Right hindlimb (tissue), 1 donor: ENCODE measurements at places on chromosomes 3 and 15.

GRCh38 chr3:110165370-110165743, 828.0 kb upstream of the DPPA4 start:
- no peak for DNase-seq

- no peak for DNase-seq
Observed at GRCh38 chr15:70588613-70589012, 174.7 kb downstream of the UACA start.

- no peak for DNase-seq
Observed at GRCh38 chr3:181313335-181313734, 323.8 kb upstream of the DNAJC19 start.

- DNase-seq, result no peak
Observed at GRCh38 chr15:80803580-80804525, 24.7 kb downstream of the CEMIP start.

DNA sequence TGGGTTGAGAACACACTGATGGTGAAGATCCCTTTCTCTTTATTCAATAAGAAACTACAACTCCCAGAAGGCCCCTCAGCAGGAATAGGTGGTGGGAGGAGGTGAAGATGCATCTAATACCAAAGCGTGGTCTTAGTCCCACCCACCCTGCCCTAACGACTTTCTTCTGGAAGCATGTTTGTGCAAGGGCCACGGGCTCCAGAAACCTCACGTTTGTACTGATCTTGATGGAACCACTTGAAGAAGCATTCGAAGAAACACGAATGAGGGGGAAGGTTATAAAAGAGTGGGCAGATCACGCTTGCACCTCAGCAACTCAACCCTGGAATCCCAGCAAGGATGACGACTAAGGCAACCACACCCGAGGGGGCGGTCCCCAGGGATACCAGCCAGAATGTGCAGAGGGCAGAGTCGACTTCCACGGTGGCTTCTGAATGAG, 10.6 kb upstream of the SLC25A36 start:
- DNase-seq, result no peak

DNA sequence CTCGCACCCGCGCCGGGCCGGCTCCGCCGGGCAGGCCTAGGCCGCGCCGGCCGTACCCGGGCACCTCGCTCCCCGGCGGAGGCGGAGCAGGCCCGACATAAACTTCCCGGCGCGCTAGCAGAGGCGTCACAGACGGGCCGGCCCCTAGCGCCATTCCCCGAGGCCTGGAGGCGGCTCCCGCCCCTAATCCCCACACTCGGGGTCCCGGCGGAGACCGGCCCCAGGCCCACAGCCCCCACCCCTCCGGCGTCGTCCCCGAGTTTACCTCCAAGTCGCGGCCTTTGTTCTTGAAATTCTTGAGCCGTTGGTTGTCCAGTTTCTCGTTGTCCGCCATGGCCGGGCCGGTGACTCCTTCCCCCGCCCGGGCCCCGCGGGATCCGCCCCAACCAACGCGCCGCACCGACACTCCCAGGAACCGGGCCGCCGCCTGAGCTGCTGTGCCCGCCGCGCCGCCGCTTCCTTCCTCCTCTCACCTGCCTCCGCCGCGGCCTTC, 376 bp downstream of the KPNA4 start:
- DNase-seq, result no peak

DNA sequence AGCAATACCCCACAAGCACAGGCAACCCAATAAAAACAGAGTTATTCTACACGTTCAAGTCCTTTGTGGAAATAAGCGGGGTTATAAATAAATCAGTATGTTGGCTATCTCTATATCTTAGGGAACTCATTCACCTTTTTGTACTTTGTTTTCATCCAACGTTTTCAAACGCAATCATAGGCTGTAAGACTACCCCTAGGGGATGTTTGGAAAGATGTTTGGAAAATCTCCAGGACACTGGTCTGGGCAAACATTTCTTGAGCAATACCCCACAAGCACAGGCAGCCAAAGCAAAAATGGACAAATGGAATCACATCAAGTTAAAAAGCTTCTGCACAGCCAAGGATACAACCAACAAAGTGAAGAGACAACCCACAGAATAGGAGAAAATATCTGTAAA, 70.1 kb downstream of the CLDN11 start:
- no peak for DNase-seq

- DNase-seq, result no peak
Observed at GRCh38 chr15:77033729-77034671, 36.9 kb downstream of the TSPAN3 start.

DNA sequence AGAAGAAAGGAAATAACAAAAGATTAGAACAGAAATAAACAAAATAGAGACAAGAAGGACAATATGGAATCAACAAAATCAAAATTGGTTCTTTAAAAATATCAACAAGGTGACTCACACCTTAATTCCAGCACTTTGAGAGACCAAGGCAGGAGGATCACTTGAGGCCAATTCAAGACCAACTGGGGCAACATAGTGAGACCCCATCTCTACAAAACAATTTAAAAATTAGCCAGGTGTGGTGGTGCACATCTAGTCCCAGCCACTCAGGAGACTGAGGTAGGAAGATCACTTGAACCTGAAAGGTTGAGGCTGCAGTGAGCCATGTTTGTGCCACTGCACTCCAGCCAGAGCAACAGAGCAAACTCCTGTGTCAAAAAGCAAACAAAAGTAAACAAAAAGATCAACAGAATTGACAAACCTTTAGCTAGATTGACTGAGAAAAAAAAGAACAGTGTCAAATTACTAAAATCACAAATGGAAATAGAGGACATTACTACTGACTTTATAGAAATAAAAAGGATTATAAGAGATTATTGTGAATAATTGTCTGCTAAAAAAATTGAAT, 190.7 kb upstream of the CGNL1 start:
- no peak for DNase-seq

DNA sequence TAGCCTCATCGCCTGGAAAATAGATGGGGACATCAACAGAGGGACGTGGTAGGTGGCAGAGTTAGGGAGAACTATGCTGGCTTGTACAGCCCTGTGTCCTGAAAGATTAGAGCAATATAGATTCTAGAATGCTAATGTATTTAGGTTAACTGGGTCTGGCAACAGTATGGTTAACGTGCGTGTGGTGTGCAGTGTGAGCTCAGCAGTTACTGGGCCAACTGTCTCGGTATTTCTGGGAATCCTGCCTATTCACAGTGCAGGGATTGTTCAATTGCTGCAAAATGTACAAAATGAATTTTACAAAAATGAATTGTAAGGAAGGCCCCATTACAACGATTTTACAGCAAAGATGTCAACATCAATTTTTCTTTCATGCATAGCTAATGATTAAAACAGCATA, 20.6 kb downstream of the MEIS2 start:
- DNase-seq, result peak; percentile 88

DNA sequence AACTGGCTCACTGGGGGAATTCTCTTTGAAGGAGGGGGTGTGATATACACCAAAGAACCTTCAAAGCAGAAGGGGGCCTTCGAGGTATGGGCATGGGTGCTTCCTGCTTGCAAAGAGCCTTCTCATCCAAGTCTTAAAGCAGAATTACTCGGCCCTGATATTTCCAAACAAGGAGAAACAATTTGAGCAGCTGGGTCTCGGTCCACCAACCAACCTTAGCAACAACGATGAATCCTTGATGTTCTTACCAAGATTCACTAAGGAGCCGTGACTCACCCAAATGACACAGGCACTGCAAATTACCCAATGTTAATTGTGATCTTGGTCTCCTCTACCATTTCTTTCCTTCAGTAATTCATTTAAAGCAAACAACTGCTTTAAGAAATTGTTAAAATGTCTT, 7.7 kb downstream of the HOMER2 start:
- no peak for DNase-seq

DNA sequence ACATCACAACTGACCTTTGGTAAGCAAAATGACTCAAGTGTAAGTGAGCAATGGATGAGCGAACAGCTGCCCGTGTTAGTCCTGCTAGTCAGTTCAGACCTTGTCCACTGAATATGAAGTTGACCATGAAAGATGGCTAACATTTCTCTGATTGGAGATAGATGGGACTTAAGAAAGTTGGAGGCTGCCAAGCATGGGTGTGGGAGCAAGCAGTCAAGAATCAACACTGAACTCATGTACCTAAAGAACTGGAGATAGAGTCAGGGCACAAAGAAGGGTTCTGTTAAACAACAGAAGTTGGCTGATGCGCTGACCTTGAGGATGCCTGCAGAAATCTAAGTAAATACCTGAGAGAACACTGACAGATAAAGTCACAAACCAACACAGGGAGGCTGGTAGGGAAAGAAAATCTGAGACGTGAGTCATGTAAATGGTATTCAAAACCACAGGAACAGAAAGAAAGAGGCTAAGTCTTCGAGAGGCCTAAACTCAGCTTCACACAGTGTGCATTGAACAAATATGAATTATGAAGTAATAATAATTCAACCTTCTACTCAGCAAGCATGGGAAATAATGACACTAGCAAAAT, 30.7 kb upstream of the ANPEP start:
- DNase-seq, result no peak

DNA sequence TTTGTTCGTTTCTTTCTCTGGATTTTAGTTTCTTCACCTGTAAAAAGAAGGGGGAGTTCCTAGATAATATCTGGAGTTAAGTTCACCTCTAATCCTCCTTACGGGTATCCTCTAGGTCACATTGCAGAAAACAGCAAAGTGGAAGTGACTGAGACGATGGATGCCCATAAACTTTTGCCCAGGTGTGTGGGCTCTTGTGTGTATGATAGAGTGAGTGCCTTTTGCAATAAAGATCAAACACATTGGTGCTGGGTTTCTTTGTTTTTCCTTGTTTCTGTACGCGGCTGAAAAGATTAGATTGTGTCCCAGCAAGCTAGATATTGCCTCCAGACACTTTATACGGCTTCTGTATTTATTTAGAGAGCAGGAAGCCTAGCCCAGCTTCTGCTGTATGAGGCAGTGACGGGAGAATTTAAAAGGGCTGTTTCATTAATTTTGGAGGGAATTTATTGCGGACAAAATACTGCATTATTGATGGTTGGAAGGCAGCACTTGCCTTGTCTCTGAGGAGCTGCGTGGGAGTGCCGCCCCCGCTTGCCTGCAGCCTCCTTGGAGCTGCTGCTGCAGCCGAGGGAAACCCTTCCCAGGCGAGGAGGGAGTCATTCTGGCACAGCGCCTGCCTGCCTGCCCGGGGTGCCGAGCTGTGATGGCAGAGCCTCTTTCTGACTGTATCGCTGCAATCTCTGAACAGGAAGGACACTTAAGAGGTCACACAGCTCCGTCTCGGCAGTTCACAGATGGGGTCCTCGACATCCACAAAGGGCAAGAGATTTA, 38.5 kb downstream of the PYDC2 start:
- DNase-seq, result peak; percentile 25

DNA sequence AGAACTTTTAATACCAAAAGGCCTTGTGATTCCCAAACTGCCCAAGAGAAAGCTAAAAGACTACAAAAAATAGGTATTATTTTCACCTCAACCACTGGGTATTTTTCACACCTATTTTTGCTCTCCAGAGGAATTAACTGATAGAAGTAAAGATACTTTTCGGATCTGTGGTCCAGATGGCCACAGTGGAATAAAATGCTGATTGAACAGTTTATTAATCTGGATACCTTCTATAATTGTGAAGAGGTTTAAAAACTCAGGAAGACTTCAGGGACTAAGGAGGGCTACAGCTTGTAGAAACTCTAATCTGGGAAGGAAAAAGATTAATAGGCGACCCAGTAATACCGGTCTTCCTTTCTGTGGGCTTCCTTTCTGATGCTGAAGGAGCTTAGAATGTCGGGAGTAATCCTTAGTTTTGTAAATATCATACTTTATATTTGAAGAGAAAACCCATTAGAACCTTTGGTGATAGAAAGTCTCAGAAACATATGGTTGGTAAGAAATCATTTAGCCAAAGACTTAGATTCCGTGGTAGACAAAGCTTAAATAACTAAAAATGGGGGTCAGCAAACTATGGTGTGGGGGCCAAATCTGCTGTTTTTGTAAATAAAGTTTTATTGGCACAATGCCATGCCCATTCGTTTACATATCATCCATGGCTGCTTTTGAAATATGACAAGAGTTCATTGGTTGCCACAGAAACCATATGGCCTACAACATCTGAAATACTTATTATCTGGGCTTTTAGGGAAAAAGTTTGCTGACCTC, 47.8 kb downstream of the TTC23 start:
- no peak for DNase-seq

- DNase-seq, result no peak
Observed at GRCh38 chr3:128617270-128617556, 33.4 kb downstream of the RPN1 start.

DNA sequence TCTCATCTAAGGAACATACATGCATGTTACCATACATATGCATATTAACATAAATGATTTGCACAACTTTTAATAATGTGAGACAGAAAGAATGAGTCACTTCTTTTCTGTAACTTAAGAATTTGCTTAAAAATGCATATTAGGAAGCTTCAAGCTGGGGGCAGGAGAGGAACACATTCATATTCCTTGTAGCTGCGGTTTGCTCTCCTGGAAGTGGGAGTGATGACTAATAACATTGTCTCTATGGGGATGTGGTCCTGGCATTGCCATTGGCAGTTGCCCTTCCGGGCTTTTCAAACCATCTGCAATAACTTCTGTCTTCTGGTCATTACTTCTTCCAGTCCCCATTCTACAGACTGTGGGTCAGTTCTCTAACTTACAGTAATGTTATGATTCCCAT, 15.6 kb downstream of the CHST2 start:
- peak; percentile 44 for DNase-seq

DNA sequence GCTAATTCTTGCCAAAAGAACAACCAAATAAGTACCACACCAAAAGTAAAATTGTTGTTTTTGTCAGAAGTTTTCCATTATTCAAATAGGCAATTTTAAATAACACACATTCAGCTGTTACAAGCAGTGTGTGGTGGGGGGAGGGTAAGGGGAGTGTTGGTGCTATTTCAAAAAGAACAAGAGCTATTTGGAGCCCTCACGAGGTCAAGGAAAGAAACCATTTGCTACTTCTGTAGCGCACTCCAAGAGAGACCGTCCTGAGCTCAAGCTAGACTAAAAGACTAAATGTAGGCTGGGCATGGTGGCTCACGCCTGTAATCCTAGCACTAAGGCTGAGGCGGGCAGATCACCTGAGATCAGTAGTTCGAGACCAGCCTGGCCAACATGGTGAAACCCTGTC, 21.2 kb upstream of the IGF2BP2 start:
- no peak for DNase-seq

DNA sequence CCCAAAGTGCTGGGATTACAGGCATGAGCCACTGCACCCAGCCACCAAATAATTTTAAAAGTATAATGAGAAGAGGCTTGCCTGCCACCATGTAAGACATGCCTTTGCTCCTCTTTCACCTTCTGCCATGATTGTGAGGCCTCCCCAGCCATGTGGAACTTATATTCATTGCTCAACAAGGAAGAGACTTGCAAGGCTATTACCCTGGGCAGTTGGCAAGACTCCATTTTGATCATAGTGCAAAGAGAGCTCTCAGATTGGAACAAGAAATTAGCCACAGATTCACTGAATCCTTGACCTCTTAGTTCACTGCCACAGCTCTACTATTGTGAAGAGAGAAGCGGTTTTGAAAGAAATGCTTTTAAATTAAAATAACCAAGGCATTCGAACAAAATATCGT, 6.1 kb downstream of the SCAP start:
- no peak for DNase-seq
